ENCODE measurements at places on chromosomes 13 and 19.

DNA sequence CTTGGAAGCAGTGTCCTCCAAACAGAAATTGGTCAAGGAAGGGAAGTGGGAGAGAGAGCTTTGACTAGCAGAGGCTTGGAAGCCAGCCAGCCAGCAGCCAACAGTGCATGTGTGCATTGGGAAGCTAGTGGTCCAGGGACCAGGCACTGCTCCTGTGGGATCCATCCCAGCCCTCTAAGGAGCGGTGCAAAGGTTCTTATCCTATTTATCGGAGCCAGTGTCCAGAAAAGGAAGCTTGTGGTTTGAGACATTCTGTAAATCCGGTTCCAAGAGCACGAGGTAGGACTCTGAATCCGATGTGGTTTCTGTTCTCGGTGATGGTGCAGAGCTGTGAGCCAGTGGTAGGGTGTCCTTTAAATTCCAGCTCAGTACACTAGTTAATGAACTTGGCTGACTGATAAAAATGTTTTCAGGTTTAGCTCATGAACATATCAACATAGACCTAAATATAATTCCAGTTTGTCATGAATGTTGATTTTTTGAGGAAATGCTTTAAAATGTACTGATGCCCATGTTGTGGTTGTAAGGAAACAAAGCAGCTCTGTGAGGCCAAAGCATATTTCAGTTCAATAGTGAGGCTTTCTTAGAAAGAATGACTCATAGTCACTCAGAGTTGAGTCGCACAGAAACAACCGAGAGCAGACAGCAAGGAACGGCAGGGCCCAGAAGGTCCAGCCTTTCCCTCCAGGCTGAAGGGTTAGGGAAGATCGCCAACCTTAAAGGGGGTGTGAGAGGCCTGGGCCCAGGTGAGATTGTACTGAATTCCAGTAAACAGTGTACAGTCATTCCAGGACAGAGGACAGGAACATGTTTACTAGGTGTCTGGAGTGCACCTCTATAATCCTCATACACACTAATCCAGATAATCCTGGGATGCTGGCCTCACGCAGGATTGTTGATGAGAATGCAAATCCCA is 21.5 kb upstream of the GARRE1 start:
- DNase-seq: no peak

DNA sequence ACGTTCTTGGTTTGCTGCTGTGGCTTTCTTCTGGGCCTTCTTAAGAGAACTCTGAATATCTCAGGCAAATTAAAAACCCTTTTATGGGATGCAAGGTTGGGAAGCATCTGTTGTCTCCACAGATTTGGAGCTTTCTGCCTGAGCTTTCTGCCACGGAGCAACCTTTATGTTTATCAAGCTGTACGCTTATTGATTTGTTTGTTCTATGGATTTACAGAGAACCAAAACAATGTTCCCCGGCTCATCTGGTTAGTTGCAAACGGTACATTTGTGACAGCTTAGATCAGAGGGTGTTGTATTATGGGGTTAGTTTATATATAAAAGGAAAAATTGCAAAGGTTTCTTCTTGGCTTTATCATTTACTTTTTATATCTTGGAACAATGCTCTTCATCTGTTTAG is 479.6 kb downstream of the DIAPH3 start:
- no peak for DNase-seq

GRCh38 chr19:32404933-32405430 is 588 bp upstream of the DPY19L3 start:
- DNase-seq: no peak

GRCh38 chr13:102878481-102878880 is 32.6 kb downstream of the ERCC5 start:
- no peak for DNase-seq

DNA sequence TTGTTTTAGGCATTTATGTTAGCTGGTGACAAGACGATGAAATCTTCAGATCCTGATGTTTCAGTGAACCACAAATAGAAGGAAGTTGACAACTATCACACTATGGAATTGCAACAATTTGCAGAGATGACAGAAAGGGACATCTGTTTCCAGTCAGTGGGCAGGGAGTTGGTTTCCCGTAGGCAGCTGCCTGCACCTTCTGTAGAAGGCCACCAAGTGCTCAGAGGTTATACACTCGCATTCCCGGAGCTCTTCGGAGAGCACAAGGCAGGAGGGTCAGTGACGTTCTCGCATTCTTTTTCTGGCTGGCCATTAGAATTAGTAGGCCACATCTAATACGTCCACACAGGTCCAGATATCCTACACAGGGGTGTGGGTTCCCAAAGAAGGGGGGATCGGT is 129.4 kb downstream of the SHISA2 start:
- DNase-seq: no peak

DNA sequence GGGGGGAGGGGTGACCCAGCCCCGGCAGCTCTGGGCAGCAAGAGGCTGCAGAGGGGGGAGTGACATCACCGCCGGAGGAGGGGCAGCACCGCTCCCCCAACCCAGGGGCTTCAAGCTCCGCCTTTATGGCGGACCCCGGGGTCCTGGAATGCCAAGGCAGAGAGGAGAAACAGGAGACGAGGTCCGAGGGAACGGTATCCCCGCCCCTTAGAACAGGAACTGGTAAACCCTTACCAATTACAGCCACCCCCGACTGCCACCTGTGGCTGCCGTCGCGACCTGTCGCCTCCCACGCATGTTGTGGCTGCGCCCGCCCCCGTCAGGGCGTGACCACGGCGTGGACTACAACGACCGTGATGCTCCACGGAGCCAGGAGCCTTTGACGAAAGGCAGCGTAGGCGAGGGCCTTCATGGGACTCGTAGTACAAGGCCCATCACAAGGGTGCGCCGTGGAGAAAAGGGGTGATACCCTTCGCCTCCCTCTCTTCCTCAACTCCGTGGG is 4.1 kb upstream of the KCNC3 start:
- peak; percentile 90 for DNase-seq

GRCh38 chr19:14446336-14447036 is 13.4 kb downstream of the PKN1 start:
- DNase-seq: no peak

DNA sequence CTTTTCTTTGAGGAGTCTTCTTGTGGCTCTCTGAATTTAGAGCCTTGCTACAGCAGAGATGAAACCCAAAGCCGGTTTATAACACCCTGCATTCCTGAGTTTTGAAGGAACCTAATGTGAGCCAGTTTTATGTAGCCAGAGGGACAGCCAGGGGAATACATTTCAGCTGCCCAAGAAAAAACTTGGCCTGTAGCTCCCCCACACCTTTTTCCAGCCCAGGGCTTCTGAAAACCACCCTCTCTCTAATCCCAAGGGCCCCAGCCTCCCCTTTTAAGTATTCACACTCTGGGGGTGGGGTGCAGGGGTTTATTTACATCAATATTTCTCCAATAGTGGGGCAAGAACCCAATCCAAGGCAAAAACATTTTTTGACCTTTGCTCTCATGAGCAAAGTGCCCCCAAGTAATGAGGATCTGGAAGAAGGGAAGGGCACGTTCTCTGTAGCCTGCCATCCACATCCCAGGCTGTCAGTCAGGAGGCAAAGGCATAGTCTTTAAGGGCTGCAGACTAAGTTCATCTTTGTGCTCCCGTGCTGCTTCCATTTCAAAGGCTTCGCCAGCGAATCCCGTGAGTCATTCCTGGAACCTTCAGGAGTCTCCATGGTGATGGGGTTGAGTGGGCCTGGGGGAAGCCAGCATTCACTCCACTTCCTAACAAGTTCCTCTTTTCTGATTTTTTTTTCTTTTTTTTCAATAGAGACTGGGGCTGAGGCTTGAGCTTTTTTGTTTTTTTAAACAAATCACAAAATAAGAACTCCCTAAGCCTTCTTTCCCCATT is 33.2 kb upstream of the MEDAG start:
- DNase-seq: no peak

DNA sequence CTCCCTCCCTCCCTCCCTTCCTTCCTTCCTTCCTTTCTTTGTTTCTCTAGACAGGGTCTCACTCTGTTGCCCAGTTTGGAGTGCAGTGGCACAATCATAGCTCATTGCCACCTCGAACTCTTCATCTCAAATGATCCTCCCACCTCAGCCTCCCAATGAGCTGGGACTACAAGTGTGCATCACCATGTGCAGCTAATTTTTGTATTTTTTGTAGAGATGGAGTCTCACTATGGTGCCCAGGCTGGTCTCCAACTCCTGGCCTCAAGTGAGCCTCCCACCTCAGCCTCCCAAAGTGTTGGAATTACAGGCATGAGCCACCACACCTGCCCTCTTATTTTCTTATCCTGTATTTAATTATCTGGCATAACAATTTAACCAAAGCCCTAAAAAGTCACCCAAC is 4.4 kb downstream of the UPK1A start:
- DNase-seq: no peak

DNA sequence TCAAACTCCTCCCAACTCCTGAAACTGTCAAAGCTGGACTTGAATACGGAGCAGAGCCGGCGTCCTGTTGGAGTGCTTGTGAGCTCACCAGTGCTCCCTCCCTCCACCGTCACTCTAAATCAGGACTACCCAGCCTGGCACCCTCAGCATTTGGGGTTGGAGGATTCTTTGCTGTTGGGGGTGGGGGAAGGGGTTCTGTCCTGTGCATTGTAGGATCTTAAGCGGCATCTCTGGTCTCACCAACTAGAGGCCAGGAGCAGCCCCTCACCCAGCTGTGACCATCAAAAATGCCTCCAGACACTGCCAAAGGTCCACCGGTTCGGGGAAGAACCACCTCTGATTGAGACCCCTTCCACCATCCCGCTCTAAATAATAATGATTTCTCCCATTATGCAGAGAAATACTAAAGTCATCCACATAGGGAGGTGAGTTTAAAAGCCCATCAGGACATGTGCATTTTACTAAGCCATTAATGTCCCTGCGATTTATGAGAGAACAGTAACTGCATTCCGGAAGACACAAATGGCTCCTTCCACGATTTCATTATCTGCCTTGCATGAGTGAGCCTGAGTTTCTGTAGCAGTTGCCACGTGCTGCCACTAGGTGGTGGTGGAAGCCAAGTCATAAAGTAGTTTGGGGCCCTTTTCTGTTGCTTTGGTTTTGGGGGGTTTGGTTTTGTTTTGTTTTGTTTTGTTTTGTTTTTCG is 16.1 kb upstream of the USP29 start:
- peak; percentile 38 for DNase-seq

DNA sequence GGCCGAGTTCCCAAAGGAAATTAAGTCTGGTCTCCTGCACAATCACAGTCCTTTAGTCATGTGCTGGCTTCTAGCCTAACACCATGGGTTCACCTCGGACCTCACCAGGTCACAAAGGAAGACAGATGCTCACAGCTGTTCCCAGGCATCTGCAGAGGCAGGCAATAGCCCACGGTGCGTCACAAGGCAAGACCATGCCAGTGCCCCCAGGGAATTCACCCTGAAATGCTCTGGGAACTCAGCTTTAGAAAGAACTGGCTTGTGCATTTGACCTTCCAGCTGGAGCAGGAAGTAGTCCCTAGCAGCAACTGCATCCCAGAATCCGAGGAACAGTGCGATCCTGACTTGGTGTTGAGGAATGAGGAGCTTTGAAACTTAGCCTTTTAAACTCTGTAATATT is 96.8 kb upstream of the WASF3 start:
- DNase-seq: no peak

GRCh38 chr19:16338470-16339360 is 14.1 kb downstream of the KLF2 start:
- peak; percentile 53 for DNase-seq

DNA sequence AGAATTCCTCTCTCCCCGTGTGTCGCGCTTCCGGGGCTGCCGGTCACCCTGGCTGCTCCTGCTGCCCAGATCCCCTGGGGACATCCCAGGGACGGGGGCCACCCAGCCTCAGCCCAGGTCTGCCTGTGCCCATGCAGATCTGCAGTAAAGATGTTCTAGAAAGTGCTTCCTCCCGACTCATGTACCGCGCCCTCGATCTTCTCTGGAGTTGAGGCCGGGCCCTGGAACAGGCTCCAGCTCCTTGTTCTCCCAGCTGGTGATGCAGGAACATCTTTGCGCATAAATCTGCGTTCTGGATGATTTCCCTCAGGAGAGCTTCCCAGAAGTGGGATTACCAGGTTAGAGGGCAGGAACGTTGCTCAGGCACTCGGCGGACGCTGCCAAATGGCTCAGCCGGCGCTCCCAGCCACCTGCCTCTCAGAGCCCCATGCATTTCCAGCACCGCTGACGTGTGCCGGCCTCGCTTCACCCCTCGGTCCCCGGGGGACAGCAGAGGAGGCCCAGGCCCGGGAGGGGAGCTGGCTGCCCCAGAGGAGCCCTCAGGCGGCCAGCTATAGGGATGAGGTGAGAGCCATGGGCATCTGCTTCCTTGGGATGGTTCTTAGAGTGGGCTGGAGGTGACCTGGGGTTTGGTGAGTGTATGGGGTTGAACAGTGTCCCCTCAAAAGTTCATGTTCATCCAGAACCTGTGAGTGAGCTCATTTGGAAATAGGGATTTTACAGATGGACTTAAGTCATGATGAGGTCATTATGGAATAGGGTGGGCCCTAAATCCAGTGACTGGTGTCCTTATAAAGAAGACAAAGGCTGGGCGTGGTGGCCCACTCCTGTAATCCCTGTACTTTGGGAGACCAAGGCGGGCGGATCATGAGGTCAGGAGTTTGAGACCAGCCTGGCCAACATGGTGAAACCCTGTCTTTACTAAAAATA is 42.6 kb downstream of the CRTC1 start:
- DNase-seq: no peak

DNA sequence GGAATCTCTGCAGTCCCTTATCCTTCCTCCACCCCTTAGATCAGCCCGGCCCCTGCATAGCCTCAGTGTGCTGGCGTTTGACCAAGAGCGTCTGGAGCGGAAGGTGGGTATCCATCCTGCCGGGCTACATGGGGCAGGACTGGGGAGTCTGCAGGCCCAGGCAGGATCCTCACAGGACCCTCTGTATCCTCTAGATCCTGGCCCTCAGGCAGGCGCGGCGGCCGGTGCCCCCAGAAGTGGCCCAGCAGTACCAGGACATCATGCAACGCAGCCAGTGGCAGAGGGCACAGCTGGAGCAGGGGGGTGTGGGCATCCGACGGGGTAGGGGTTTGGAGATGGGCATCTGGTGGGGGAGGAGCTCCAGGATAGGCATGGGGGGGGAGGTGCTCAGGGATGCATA is 8.9 kb downstream of the PODNL1 start:
- DNase-seq: no peak

- no peak for DNase-seq
Observed at GRCh38 chr13:20499986-20500385, 25.7 kb downstream of the CRYL1 start.

GRCh38 chr19:49850221-49850486 is 805 bp upstream of the PTOV1 start:
- DNase-seq: no peak

DNA sequence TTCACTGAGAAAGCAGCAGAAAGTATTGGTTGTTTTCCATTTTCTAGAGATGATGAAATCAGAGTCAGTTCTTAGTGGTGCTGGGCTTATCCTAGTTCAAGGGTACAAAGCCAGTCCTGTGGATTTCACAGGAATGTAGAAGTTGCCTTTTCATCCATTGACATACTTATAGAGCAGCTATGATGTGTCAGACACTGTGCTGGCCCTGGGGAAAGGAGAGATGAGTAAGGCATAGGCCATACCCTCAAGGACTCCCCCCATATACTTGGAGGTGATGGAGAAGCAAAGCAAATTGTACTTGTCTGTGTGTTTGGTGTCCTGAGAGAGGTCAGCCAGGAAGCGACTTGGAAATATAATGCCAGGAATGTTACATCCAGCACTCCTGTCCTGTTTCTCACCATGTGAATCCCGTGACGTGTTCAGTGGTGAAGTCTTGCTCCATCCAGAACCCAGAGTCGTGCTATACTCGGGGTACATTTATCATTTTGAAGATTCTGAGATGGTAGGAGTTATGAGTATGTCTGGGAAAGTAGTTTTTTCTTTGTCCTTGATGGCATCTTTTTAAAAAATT is 22.6 kb downstream of the ERCC5 start:
- DNase-seq: no peak

GRCh38 chr13:67094952-67095351 is 135.2 kb downstream of the PCDH9 start:
- DNase-seq: no peak

- no peak for DNase-seq
Observed at GRCh38 chr19:56946159-56946558, 105.6 kb upstream of the PEG3 start.

Data from CD8-positive, alpha-beta memory T cell (primary cell).